ENCODE measurements at places on chromosomes 3 and 15.

DNA sequence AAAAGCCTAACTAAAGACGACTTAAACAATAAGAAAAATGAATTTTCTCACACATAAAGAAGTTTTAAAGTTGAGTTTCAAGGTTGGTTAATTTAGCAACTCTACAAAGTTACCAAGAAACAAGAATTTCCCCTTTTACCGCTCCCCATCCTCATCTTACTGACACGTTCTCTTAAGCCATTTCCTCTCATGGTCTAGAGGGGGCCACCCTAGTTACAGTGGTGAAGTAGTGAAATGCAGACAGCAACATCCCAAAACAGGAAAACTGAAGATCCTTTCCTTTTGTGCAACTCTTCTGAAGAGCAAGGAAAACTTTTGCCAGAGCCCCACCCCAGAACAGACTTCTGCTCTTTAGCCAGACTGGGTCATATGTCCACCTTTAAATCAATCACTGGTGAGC is 17.3 kb upstream of the SOX14 start:
- H3K4me3 ChIP-seq: no peak overlapping the region
- no peaks in the 10 kb centered on the region for H3K4me1 ChIP-seq
- no peak for DNase-seq
- no peaks in the 10 kb centered on the region for H3K36me3 ChIP-seq
- H3K27ac ChIP-seq: no peak overlapping the region
- no peaks in the 10 kb centered on the region for H3K27me3 ChIP-seq

DNA sequence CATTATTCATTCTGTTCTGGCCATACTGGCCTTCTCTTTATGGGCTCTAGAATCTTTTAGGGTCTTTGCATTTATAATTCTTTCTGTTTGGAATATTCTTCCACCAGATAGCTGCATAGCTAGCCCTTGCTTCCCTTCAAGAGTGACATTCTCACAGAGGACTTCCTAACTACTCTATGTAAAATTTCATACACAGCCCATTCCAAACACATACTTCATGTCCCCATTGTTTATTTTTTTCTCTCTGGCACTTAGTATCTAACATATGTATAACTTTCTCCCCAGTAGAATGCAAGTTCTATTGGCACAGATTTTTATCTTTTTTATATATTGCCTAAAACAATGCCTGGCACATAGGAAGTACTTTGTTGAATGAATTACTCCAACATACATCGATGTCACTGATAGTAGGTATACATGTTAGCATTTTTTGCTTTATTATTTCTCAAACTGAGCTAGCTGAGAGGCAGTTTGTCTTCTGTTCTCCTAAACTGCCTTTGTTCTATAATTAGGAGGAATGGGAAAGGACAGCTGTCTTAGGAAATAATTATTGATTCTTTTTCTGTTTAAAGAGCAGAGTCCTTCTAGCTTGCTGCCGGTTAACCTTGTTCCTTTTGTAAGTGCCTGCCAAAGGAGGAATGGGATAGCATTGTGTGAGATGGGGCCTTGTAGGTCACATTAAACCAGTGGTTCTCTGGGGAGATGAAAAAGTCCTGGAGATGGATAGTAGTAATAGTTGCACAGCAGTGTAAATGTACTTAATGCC is 7.9 kb downstream of the FAM162A start:
- peaks cover 19% of the 10 kb centered on the region for H3K4me1 ChIP-seq
- no peak for DNase-seq
- H3K36me3 ChIP-seq: 0 out of 2 replicates have a peak, but pooled peaks cover 2% of the 10 kb centered on the region
- no peaks in the 10 kb centered on the region for H3K27me3 ChIP-seq
- no peak overlapping the region for H3K4me3 ChIP-seq

DNA sequence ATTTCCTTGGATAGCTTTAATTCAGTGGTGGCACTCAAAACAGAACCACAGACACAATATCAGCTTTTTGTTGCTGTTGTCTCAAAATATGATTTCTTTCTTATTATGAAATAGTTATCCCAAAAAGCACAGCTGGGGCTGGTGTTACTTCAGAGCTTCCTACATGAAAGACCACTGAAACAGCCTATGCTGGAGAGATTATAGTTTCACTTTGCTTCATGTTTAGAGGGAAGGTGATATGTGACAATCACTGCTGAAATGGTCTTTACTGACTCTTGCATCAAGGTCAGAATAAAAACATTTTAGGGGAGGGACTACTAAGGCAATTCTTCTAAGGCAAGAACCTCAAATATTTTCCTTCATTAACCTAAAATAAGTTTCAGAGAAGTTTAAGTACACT is 190.7 kb downstream of the TNIK start:
- H3K4me1 ChIP-seq: peaks cover 17% of the 10 kb centered on the region
- H3K36me3 ChIP-seq: no peaks in the 10 kb centered on the region
- no peak overlapping the region for H3K4me3 ChIP-seq
- no peak for DNase-seq
- H3K27me3 ChIP-seq: no peaks in the 10 kb centered on the region

GRCh38 chr3:133820889-133821675 is 15.5 kb downstream of the SRPRB start:
- no peak overlapping the region for H3K27ac ChIP-seq
- H3K27me3 ChIP-seq: no peaks in the 10 kb centered on the region
- no peak for DNase-seq
- H3K4me1 ChIP-seq: no peaks in the 10 kb centered on the region
- peaks cover 51% of the 10 kb centered on the region for H3K36me3 ChIP-seq

- DNase-seq: no peak
- no peak overlapping the region for H3K27ac ChIP-seq
- H3K4me1 ChIP-seq: no peaks in the 10 kb centered on the region
- H3K36me3 ChIP-seq: no peaks in the 10 kb centered on the region
- H3K4me3 ChIP-seq: no peak overlapping the region
These were observed 207.2 kb downstream of the EPHA3 start for GRCh38 chr3:89314454-89315098.

- no peaks in the 10 kb centered on the region for H3K36me3 ChIP-seq
- H3K27me3 ChIP-seq: no peaks in the 10 kb centered on the region
- no peaks in the 10 kb centered on the region for H3K4me1 ChIP-seq
- H3K4me3 ChIP-seq: no peak overlapping the region
- no peak overlapping the region for H3K27ac ChIP-seq
These were observed 1127.8 kb downstream of the TUSC7 start for GRCh38 chr3:117837391-117837790.

DNA sequence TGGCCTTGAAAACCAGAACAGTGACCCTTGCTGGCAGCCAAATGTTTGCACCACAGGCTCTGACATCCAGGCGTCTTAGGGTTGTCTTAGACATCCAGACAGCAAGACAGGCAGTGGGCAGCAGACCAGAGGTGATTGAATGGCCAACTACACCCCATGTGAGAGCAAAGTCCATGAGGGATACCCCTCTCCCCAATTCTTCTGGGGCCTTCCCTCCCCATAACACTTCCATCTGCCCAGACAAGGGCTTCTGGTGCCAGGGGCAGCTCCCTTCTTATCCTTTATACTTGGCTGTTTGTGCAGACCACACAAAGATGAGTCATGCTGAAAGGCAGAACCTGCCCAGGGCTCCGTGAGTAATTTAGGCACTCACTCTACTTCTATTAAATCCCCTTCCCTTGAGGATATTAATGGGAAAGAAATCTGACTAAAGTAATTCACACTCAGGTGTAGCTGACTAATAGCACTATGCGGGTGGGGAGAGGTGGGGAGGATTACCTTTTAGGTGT is 257.9 kb downstream of the UACA start:
- peak overlapping the region; percentile 52 for H3K27ac ChIP-seq
- peaks cover 46% of the 10 kb centered on the region for H3K4me1 ChIP-seq
- H3K27me3 ChIP-seq: no peaks in the 10 kb centered on the region
- DNase-seq: no peak

- no peaks in the 10 kb centered on the region for H3K4me1 ChIP-seq
- no peaks in the 10 kb centered on the region for H3K27me3 ChIP-seq
- no peak overlapping the region for H3K27ac ChIP-seq
- no peaks in the 10 kb centered on the region for H3K36me3 ChIP-seq
- DNase-seq: no peak
- no peak overlapping the region for H3K4me3 ChIP-seq
These were observed 51.0 kb upstream of the RARB start for GRCh38 chr3:25377042-25377441.

DNA sequence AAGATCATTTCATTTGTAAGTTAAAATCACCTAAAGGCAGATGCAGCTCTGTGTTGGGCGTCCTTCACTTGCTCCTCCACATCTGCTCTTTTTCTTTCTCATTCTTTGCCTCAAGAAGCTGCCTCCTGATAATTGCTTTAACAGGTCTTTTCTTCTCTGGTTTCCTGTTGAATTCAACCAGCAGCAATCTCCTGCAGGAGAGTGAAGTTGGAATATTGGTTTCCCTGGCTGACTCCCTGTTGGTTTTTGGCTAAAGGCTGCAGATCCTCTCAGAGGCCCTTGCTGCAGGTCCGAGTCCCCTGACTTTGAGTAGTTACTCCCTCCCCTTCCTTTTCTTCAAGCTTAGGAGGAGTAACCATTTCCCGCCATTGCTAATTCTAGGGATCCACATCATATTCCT is 4.2 kb downstream of the TP63 start:
- H3K4me3 ChIP-seq: no peak overlapping the region
- no peak for DNase-seq
- no peaks in the 10 kb centered on the region for H3K36me3 ChIP-seq

- no peak for DNase-seq
- peaks cover 5% of the 10 kb centered on the region for H3K4me1 ChIP-seq
- H3K27ac ChIP-seq: peak overlapping the region; percentile 39
- no peaks in the 10 kb centered on the region for H3K27me3 ChIP-seq
- no peak overlapping the region for H3K4me3 ChIP-seq
These were observed 47.4 kb downstream of the UACA start for GRCh38 chr15:70715840-70716485.

GRCh38 chr15:58510715-58511598 is 79.2 kb downstream of the LIPC start:
- H3K27ac ChIP-seq: no peak overlapping the region
- DNase-seq: no peak
- no peak overlapping the region for H3K4me3 ChIP-seq
- H3K36me3 ChIP-seq: no peaks in the 10 kb centered on the region
- no peaks in the 10 kb centered on the region for H3K4me1 ChIP-seq
- H3K27me3 ChIP-seq: no peaks in the 10 kb centered on the region

- peaks cover 41% of the 10 kb centered on the region for H3K4me1 ChIP-seq
- DNase-seq: peak; percentile 92
- no peak overlapping the region for H3K4me3 ChIP-seq
- peak overlapping the region; percentile 87 for H3K27ac ChIP-seq
- H3K36me3 ChIP-seq: no peaks in the 10 kb centered on the region
- H3K27me3 ChIP-seq: no peaks in the 10 kb centered on the region
These were observed 9.2 kb upstream of the SEMA4B start for GRCh38 chr15:90191794-90192509.

GRCh38 chr3:63095-63765 is 133.3 kb upstream of the CHL1 start:
- H3K27me3 ChIP-seq: no peaks in the 10 kb centered on the region
- no peaks in the 10 kb centered on the region for H3K4me1 ChIP-seq
- no peaks in the 10 kb centered on the region for H3K36me3 ChIP-seq
- no peak for DNase-seq

DNA sequence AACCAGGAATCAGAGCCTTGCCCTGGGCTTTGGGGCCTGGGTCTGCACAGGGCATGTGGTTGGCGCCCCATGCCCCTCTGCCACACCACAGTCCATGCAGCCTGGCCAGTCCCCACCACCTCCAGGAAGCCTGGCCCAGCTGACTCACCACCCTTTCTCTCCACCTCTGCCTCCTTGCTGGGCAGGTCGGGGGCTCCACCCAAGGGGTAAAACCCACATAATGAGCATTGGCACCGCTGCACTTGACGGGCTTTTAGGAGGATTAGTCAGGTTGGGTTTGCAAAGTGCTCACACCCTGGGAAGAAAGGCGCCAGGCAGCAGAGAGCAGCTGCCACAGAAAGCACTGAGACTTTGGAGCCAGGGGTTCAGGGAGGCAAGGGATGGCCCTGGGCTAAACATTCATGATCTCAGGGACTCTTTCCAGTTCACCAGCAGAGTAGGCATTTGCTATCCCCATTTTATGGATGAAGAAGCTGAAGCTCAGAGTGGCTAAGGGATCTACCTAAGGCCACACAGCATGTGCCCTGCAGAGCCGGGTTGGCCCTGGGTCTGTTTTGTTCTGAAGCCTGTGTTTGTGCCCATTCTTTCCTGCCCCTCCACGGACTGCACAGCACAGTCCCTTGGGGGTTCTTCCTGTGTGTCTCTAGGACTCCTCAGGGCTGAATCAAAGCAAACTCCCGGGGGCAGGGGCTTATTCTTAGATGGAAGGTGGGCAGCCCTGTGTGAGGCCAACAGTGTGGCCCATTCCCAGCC is 113.4 kb downstream of the ETFA start:
- no peak overlapping the region for H3K4me3 ChIP-seq
- peaks cover 33% of the 10 kb centered on the region for H3K4me1 ChIP-seq
- H3K27ac ChIP-seq: no peak overlapping the region

GRCh38 chr15:80404761-80405553 is 775 bp downstream of the ARNT2 start:
- H3K27me3 ChIP-seq: no peaks in the 10 kb centered on the region
- H3K27ac ChIP-seq: peak overlapping the region; percentile 87
- H3K36me3 ChIP-seq: no peaks in the 10 kb centered on the region
- peak; percentile 79 for DNase-seq
- H3K4me3 ChIP-seq: peak overlapping the region; percentile 83
- peaks cover 17% of the 10 kb centered on the region for H3K4me1 ChIP-seq

- no peak for DNase-seq
- H3K27ac ChIP-seq: no peak overlapping the region
- no peaks in the 10 kb centered on the region for H3K27me3 ChIP-seq
These were observed 358.6 kb upstream of the KCNH8 start for GRCh38 chr3:18789734-18790133.

DNA sequence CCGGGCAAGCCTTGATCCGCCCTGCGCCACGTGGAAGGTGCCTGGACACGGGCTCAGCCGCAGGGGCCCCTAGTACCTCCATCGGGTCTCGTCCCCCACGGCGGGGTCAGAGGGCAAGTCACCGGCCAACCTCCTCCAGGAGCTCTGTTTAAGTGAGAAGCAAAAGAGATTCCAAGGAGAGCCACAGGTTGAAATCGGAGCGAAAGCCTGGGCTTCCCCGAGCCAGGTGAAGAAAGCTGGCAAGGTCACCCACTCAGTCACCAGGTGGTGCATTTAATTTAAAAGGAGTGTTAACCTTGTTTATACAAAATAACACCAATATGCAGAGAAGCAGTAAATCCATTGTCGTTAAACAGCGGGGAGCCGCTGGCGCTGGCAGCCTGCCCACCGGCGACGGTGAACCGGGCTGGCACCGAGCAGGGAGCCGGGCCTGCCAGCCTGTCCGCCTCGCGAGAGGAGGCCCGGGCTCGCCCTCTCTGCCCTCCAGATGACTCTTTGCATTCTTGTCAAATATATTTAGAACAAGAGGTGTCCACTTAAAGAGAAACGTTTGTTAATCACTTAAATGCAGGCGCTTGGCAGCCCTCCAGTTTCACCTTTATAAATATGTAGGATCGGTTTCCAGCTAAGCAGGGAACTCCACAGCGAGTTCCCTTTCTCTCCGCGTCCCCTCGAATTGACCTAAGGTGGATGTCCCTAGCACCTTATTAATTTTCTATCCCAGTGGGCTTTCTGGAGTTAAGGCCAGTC is 277.3 kb upstream of the NR2F2 start:
- no peaks in the 10 kb centered on the region for H3K4me1 ChIP-seq
- no peaks in the 10 kb centered on the region for H3K36me3 ChIP-seq
- H3K27me3 ChIP-seq: no peaks in the 10 kb centered on the region
- peak; percentile 21 for DNase-seq
- no peak overlapping the region for H3K27ac ChIP-seq

GRCh38 chr3:60365360-60365759 is 885.9 kb downstream of the FHIT start:
- H3K27me3 ChIP-seq: no peaks in the 10 kb centered on the region
- H3K4me3 ChIP-seq: no peak overlapping the region
- H3K27ac ChIP-seq: no peak overlapping the region
- H3K4me1 ChIP-seq: no peaks in the 10 kb centered on the region

- H3K36me3 ChIP-seq: no peaks in the 10 kb centered on the region
- DNase-seq: peak; percentile 88
- H3K4me1 ChIP-seq: peaks cover 25% of the 10 kb centered on the region
These were observed 47.9 kb upstream of the TRAK1 start for GRCh38 chr3:42043099-42043813.

Data from SK-N-SH (cell line).